Esophagus squamous epithelium (tissue), 5 donors: ENCODE measurements at places on chromosomes 16 and 17. TPM values are rescaled to one million over a fixed set of nuclear protein-coding genes. Genes with fewer than 3 reads are reported as not detected.

Gene NGFR
- 1.6 TPM for total RNA-seq

Gene HIC1
- total RNA-seq: 8.1 TPM

Gene DPEP3
- total RNA-seq: not detected

GRCh38 chr17:42441371-42442195 is 17.1 kb upstream of the ATP6V0A1 start:
- no peak for DNase-seq

DNA sequence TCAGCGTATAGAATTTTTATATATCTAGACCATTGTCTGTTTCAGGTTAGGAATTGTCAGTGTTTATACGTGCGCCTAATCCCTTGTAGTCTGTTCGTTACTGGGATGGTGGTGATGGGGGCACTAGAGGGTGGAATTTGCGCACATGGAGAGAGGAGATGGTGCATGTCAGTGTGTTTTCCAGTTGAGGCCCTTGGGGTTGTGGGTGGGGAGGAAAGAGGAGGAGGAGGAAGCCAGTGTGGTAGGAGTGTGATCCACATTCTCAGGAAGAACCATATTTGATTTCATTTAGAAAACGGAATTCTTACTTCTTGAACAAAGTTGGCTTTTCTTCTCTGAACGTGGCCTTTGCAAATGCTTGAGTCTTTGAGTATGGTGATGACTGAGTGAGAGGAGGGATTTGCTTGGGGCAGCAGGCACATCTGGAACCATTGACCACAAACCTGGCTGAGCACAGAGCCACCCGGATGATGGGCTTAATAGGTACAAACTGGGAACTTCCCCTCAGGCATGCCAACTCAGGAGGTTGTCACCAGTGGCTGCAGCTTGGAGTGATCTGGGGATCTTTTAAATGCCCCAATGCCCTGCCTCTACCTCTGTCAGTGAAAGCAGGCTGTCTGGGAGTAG is 98.9 kb downstream of the PRKCB start:
- no peak for DNase-seq

Gene MYH8
- not detected for total RNA-seq

- DNase-seq: no peak
These were observed 100.7 kb downstream of the LYRM1 start for GRCh38 chr16:21001262-21001661.

GRCh38 chr17:39755554-39756379 is 18.0 kb downstream of the GRB7 start:
- no peak for DNase-seq

- no peak for DNase-seq
These were observed 25.8 kb upstream of the HLF start for GRCh38 chr17:55238931-55239297.

DNA sequence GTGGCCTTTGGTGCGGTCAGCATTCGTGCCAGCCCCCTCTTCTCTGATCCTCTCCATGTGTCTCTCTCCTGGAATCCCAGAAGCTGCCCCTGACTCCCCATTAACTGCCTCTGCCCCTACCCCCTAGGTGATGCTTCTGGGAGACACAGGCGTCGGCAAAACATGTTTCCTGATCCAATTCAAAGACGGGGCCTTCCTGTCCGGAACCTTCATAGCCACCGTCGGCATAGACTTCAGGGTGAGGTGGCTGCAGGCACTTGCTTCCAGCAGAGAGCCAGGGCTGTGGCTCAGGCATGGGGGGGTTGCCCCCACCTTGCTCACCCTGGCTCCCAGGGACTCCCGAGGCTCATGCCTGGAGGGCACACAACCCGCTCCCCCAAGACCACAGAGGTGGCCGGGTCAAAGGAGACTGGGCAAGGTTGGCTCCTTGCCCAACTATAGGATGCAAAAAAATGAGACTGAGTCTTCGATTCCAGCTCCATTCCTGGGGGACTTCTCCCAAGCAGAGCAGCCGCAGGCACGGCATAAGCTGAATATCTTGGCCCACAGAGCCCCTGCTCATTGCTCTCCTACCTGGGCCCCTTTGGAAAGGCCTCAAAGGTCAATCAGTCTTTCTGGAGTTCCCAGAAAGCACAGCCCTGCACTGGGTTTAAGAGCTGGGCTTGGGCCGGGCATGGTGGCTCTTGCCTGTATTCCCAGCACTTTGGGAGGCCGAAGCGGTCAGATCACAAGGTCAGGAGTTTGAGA is 3.8 kb downstream of the RAB37 start:
- no peak for DNase-seq

GRCh38 chr16:19804538-19805323 is 79.9 kb downstream of the GPRC5B start:
- DNase-seq: no peak

Gene PIK3R6
- total RNA-seq: 0.35 TPM

Gene GFAP
- not detected for total RNA-seq

- no peak for DNase-seq
These were observed 340.7 kb downstream of the FOXL1 start for GRCh38 chr16:86919078-86919477.

Gene HAS3
- total RNA-seq: 103 TPM

Gene KRT28
- not detected for total RNA-seq

DNA sequence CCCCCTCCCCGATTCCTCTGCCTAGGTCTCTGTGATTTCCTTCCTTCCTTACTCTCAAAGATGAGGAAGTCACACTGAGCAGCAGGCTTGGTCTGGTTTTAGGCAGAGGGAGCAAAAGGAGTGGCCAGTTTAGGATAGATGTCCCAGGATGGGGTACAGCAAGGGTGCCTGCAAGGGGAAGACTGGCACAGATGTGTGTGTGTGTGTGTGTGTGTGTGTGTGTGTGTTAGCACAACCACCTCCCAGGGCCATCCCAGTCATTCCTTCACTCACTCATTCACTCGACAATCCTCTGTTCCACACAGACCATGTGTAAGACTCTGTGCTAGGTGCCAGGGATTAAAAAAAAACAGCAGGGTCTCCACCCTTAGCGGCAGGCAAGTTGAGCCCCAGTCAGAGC is 35.9 kb downstream of the TMEM132E start:
- no peak for DNase-seq

Gene MON1B
- 21.3 TPM for total RNA-seq

DNA sequence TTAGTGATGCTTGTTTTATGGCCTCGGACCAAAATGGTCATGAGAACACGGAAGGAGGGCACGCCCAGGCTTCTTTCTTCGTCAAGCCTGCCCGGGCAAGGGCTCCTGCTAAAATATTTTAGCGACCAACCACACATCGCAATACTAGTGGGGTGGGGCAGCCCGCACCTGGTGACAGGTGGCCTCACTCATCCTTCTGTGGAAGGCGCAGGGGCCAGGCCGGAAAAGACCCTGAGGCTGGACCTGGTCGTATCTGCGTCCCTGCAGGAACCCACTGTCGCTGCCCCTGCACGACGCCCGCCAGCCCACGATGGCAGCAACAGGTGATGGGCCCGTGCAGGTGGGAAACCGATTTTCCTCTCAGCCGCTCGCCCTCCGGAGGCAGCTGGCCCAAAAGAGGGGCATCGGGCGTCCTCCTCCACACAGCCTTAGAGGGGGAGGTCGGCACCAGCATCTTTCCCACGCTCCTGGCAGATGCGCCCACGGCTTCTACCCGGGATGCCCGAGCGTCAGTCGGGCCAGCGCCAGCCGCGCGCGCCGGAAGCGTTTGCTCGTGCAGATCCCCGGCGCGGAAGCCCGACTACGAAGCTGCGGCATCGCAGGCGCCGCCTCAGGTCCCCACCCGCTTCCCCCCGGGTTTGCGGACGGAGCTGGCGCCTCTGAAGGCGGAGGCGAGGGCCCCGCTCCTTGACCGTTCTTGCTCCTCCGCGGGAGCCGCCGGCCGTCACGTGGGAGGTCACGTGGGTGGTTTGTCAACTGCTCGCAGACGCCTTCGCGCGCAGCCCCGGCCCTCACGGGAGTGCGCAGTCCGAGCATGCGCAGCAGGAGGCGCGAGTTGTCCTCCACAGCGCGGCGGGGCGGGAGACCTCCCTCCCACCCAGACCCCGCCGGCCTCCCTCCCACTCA is 22.8 kb upstream of the FOXK2 start:
- peak; percentile 76 for DNase-seq

GRCh38 chr16:83392743-83393142 is 415.0 kb upstream of the HSBP1 start:
- no peak for DNase-seq

GRCh38 chr16:12340151-12340733 is 363.7 kb downstream of the SNX29 start:
- DNase-seq: no peak

- DNase-seq: no peak
These were observed 8.0 kb upstream of the AMZ2 start for GRCh38 chr17:68239632-68240366.

Gene ZFHX3
- total RNA-seq: 3.5 TPM

DNA sequence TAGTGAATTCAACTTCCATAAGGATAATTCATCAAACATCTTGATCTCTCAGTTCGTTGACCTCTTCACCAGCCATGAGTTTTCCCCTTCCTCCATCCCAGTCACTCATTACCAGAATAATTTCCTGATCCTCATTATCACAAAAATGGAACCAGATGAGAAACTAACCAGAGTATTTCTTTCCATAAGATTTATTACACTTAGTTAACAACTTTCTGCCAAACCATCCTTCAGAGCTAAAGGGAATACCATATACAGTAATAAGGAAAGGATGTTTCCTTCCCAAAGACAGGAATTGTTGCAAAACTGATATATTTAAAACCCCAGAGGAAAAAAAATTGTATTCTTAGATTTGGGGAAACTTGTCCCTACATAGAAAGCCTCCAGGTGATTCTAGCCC is 8.6 kb downstream of the KRTAP29-1 start:
- no peak for DNase-seq

Gene CDRT15
- not detected for total RNA-seq

DNA sequence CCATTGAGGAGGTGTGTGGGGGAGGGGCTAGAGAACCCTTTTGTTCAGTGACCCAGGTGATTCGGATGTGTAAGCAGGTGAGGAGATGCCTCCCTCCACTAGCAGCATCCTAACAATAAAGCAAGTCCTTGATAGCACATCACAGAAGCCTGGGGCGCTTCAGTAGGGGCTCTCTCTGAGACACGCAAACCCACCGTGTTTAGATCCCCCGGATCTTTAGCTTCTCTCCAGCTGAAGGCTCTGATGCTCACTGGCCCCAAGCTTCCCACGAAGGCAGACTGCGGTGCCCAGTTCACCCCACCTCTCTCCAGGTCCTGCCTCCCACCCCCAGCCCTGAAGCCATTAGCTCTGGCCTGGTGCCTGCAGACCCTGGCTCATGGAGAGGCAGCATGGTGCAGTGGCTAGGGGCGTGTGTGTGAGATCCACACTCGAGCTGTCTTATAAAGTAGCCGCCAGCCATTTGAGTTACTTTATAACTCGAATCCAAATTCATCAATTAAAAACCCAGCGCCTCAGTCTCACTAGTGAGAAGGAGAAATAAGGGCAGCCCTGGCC is 204.7 kb upstream of the TNRC6C start:
- no peak for DNase-seq

DNA sequence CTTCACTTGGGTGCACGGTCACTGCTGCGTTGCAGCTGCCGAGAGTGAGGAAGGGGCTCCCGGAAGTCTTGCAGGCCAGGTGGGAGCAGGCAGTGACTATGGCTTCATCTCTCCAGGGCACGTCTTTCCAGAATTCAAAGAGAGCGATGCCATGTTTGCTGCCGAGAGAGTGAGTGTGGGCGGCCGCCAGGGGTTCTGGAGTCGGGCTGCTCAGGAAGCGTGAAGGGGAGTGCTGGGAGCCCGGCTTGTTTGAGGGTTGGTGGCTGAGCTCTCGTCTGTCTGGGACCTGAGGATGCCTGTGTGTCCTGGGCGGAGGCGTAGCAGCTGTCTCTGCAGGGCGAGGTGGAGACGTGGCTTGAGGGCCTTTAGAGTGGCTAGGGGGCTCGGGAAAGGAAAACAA is 6.3 kb downstream of the HGS start:
- no peak for DNase-seq

GRCh38 chr17:49993423-49994060 is 1.5 kb downstream of the DLX3 start:
- no peak for DNase-seq

DNA sequence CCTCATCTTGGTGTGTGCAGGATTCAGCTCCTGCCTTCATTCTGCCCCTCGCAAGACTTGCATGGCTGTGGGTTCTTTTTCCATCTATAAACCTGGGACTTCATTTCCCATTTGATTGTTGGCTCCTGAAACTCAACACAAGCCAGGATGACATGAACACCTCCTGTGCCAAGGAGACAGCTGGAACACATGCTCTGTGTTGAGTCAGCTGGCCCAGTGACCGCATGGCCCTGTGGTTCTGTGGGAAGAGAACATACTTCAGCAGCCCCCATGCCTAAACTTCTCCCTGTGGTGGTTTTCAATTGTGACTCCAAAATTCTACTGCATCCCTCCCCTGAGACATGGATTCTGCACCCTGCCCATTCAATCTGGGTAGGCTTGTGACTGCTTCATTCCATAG is 57.9 kb upstream of the FOXF1 start:
- no peak for DNase-seq

Gene DPEP1
- not detected for total RNA-seq

- DNase-seq: no peak
These were observed 23.4 kb upstream of the CBFA2T3 start for GRCh38 chr16:89000207-89000959.

Gene FZD2
- 1.5 TPM for total RNA-seq

DNA sequence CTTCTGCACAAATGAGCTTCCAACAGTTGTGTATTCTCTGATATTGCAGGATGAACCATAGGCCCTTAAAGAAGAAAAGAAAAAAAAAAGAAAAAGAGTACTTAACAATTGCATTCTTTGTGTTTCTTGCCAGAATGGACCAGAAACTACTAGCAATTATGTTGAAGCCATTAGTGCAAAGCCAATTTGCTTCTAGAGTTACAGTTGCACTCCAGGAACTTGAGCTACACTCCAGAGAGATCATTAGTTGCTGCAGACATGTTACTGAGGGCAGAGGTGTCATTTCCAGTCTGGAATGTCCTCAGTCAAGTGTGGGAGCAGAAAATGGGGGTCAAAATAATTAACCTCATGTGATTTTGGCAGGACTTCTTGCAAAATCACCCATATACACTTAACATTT is 85.6 kb upstream of the CCL2 start:
- DNase-seq: no peak

DNA sequence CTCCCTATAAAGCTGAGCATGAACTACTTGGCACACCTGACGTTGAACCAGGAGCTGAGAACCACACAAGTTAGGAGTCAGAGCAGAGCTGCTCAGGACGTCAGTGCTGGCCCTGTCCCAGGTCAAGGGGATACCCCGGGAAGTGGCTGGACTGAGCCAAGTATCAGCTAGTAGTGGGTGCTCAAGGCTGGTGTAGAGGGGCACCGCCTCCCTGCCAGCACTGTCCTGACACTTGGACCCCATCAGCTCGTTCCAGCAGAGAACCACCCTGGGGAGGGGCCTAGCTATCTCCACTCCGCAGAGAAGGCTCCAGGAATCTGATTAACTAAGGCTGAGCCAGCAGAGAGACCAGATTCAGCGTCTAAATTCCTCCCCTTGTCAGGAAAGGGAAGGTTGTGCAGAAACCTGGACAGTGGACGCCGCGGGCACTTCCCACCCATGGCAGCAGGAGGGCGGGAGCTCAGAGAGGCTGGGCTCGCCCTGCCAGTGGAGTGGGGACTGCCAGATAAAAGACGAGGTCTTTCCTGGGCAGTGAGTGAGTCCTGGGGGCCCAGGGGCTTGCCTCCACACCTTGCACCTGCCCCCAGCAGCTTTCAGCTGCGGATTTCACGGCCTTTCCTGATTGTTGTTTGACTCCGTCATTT is 21.0 kb downstream of the C16orf90 start:
- no peak for DNase-seq

GRCh38 chr17:34579017-34579946 is at the start of gene TMEM132E:
Gene TMEM132E (plus strand): TSS chr17:34579582. CDS start chr17:34581077, 1,495 bp downstream.
- DNase-seq: no peak

- DNase-seq: no peak
These were observed 62.4 kb downstream of the PECAM1 start for GRCh38 chr17:64328036-64328858.

Gene ZNF750
- 253 TPM for total RNA-seq

Gene TBX6
- 4.9 TPM for total RNA-seq

GRCh38 chr17:38982858-38983746 is 15.9 kb upstream of the FBXO47 start:
- no peak for DNase-seq
